ENCODE measurements at places on chromosomes 7 and 10.

- DNase-seq, result peak; percentile 78
These were observed 64.1 kb downstream of the CAV1 start for GRCh38 chr7:116588641-116589594.

GRCh38 chr10:59060852-59061251 lies 115.6 kb upstream of the PHYHIPL start:
- no peak for DNase-seq

GRCh38 chr10:65358565-65358964 lies 1567.3 kb upstream of the LRRTM3 start:
- peak; percentile 31 for DNase-seq

GRCh38 chr7:24715171-24715570 lies 42.1 kb downstream of the GSDME start:
- no peak for DNase-seq

GRCh38 chr7:79785556-79785955 lies 332.1 kb upstream of the MAGI2 start:
- no peak for DNase-seq

GRCh38 chr10:60176925-60177324 lies 212.8 kb downstream of the ANK3 start:
- no peak for DNase-seq

DNA sequence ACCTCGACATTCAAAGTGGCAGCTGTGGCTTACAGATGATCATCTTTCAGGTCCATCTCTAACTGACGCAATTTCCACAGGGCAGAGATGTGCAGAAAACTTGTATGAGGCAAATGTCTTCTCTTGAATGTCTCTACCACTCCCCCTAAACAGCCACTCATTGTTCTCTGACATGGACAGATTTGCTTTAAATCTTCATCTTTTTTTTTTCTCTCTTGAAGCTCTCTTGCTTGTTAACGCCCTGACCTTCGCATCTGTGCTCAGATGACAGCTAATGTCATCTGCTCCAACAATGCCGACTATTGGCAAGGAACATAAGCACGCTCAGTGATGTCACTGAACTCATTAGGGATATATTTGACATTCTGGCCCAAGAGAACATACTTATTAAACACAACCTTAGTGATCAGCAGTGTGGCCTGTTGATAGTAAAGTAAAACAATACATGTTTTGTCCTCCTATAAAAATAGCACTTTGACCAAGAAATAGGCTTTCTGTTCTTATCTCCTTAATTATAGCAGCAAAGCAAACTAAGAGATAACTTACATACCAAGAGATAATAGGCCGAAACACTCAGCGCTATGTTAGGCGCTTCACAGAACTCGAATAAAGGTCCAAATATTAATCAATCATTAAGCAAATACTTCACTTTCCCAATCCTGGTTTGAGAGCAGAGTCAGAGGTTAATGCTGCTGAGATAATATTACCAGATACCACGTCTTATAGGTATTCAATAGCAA lies 583.5 kb downstream of the PARD3 start:
- no peak for DNase-seq

GRCh38 chr10:133179651-133180050 lies 19.6 kb downstream of the KNDC1 start:
- DNase-seq, result no peak

Measured in fibroblast of skin of back (primary cell).